ENCODE measurements at places on chromosomes 1 and 21.

DNA sequence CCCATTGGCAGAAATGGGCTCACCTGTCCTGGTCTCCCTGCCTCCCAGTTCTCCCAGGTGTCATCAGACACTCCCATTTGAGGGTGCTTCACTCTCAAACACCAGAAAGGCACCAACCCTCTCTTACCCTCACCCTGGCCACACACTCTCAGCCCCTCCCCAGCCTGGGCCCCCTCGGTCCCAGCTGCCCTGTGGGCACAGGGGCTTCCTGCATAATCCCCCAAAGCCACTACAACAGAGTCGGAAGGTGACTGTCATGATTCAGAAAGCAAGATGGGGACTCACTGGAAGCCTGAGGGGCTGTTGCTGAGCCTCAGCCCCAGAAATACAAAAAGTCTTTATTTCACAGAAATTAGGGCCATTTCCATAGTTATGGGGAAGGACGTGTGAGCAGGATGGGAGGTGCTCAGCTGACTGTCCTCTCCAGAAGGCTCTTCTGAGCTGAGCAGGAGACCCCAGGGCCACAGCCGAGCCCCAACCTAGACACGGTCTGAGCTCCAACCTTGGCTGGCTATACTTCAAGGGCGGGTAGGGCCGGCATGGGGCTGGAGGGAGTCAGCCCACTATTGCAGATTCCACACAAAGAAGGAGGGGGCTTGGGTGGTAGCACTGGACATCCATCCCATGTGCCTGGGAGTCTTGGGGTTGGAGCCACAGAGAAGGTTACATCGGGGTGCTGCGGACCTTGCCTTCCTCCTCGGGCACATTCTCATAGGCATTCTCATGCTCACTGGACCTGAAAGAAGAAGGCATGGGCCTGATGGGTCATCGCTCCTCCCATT lies 6.3 kb downstream of the PDZK1IP1 start:
- DNase-seq = no peak

- DNase-seq = no peak
Observed at GRCh38 chr1:168454211-168454815, 89.5 kb downstream of the XCL2 start.

DNA sequence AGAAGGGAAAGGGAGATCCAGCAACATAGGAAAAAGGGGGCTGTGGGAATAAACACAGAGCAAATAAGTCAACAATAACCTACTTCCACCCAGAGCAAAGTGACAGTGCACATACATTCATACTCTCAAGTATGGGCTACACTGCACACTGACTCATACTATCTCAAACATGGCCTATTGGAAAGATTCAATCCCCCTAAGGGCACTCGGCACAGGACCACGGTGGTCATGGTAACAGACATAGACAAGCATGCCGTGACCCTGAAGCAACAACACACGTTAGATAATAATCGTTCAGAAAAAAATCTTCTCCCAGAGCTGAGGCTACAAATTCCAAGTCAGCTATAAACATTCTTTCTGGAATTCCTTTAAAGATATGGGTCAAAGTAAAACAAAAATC lies 16.8 kb upstream of the JAK1 start:
- DNase-seq = no peak

DNA sequence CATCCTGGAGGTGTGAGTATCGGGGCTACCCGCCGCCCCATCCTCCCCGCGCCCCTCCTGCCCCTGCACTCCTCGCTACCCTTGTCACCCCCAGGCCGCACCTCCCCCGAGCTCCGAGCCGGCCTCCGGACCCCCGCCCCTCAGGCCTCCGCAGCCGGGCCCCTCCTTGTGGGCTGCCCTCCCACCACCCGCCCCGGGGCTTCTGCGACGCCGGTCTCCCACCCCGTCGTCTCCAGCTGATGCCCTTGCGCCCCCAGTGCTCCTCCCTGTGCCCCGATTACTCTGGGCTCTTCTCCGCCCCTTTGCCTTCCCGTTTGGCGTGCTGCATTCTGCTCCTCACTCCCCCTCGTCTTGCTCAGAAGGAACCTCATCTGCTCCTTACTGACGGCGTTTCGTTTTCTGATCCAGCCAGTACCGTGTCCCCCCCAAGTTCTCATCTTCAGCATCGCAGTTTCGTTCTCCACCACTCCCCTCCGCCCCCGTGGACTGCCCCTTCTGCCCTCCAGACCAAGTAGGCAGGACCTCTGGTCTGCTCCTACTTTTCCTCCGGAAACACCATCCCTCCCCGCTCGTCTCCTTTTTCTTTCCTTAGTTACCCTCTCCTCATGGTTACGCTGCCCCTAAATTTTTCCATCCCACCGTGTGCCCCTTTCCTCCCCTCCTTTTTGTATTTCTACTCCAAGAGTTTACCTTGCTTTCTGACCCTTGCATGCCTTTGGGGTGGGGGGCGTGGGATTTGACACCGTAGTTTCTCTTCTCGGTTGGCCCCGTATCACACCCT lies 841 bp downstream of the SNX27 start:
- peak; percentile 10 for DNase-seq

GRCh38 chr21:36524477-36524876 lies 44.6 kb upstream of the CLDN14 start:
- DNase-seq = no peak

DNA sequence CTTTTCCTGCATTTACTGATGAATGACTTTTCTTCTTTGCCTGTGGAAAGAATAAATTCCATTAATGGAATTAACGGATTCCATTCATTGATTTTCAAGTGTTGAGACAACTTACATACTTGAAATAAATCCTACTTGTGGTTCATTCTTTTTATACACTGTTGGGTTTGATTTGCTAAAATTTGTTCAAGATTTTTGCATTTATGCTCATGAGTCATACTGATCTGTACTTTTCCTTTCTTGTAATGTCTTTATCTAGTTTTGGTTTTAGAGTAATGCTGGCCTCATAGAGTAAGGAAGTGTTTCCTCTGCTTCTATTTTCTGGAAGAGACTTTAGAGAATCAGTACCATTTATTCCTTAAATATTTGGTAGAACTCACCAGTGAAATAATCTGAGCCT lies 14.4 kb downstream of the UROD start:
- DNase-seq = no peak

- DNase-seq = no peak
Observed at GRCh38 chr21:29307718-29308455, 9.2 kb downstream of the BACH1 start.

DNA sequence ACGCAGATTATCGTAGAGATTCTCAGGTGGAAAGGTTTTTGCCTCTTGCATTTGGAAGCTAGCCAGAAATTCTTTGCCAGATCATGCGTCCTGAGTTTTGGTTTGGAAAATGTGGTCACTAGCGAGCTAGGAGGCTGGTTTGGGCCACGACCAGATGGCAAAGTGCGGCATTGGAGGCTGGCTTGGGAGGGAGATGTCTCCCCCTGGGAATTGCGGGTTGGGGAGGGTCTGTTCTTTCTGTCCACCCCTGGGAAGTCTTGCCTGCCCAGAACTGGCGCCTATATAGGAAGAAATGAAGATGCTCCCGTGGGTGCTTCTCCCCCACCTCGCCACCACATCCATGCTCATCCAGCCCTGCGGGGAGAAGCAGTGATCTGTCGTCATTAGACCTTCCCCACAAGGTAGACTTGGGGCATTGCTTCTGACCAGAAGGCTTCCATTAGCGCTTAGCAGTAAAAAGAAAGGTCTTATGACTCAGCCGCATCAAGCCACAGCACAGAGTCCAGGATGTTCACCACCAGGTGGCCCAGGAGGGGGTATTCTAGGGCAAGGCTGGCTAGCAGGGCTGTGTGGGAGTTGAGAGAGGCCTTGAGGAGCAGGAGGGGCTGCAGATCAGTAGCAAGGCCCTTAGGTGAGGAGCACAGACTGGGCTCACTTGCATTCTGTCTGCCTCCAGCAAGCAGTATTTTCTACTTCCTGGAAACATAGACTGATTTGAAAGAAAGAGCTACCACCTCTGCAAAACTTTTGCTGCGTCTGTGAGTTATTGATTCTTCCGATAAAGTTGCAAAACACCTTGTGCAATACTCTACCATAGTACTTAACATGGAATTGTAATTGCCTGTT lies 1.5 kb upstream of the PTP4A2 start:
- DNase-seq = peak; percentile 75

DNA sequence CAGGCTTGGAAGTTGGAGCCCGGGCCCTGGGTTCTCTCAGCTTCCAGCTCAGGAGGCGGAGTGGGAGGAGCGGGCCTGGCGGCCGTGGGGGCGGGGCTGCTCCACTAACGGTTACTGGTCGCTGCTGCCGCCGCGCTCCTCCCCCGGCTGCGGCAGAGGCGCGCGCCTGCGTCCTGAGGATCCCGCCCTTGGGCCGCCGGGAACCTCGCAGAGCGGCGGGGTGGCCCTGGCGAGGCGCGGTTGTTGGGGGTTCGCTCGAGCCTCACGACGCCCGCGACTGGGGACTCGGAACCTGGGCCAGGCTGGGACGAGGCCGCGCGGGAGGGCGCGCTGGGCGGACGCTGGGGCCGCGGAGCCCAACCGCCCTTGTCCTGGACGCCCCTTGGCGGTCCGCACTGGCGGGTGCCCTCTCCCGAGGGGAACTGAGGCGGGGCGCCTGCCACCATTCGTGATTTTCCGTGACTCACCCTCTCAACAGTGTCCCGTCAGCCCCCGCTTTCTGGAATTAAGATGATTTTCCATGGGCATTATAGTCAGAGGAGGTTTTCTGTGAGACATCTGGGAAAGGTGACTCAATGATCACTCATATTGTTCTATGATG lies 34.1 kb downstream of the OR2G3 start:
- DNase-seq = peak; percentile 4

GRCh38 chr1:33399375-33399774 lies 31.5 kb downstream of the PHC2 start:
- no peak for DNase-seq

DNA sequence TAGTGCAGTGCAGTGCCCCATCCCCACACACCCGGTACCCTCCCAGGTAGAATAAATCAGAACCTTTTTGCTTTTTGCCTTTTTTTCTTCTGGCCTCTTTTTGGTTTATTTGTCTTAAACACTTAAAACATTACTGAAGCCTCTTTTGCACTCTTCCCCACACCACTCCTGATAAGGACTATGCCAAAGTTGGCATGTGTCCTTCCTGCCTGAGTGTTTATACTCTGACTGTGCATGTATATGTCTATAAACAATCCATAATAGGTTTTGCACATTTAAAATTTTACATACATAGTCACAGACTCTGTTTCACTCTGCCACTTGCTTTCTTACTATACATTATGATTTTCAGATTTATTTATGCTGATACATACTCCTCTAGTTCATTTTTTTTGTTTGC lies 59.6 kb downstream of the BEND5 start:
- DNase-seq = no peak

DNA sequence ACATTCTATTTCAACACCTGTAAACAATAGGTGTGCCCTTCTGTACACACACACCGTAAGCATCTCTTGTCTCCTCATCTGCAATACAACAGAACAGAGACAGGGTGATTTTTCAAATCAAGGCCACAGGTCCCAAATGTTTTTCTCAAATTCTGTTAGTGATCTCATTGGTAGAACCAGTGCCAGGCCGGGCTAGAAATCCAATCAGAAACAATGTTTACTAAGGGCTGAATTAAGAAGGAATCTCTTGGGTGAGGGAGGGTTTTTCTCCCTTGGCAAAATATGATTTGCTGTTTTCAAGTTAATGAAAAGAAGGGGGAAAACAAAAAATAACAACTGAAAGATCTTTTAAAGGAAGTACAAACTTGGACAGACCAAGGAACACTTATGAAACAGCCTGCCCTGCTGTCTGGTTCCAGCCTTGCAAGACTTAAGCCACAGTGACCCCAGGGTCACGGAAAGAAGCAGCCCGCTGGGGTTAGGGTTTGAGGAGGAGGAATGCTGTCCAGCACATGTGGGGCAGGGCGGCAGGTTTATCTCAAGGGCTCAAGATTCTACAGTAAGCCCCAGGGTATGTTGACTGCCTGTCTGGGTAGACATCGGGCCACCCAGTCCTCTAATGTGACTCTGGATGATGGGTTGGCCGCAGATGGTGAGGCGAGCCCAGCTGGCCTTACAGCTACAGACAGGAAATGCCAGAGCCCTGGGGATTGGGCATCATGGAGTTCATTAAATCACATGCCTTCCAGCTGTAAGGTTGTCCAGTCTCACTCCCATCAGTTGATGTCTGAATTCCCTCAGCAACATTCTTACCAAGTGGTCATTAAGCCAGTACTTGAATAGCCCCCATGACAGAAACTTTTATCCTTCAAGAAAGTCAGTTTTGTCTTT lies 73.3 kb upstream of the SLC44A3 start:
- no peak for DNase-seq

DNA sequence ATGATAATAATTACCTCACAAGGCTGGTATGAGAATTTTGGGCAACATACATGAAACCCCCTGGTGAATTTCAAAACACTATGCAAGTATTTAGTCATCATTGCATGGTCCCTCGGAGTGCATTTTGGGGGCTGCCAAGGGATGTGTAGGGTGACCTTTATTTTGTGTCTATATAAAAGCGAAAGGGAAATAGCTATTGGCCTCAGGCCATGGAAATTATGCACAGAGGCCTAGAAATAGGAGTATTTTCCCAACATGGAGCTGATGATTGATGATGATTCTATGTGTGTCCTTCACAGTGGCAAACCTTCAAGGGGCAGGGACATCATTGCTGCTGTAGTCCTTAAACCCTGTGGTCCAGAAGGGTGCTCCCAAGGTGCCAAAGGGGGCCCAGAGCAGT lies 265.5 kb downstream of the ST6GALNAC3 start:
- DNase-seq = no peak

DNA sequence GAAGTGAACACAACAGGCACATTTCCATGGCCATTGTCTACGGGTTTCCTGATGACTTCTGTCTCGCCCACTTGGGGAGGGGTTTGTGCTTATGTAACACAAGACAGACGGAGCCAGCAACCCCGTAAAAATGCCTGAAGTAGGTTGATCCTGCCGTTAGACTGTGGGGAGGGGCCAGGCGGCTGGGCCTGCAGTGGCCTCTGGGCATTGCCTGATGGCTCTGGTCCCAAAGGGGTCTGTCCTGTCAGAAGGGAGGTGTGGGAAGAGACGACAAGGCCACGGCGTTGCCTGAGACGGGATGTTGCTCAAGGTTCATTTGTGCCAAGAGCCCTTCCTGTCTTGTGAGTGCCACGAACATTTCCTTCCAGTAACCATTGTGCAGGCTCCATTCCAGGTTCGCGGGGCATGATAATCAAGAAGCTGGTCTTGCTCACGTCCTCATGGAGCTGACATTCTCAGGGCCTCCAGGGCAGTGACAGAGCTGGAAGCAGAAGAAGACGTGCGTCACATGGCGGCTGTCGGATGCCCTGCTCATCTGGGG lies 44.7 kb downstream of the ABCG1 start:
- DNase-seq = no peak

DNA sequence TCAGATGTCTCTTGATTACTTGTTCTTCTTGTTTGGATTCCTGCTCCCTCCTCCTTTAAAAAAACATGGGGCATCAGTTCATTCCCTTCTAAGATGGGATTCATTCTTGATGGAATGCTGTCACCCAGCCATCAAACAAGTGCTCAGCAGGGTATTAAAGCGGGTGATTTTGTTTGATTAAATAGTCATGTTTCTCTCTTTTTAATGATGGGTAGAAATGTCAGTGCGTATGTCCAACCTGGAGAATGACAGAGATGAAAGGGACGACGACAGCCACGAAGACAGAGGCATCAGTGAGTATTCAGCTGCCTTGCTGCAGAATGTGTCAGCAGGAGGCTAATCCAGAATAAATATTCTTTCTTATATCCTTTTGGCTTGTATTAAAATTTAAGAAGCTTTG lies 63.8 kb upstream of the RAVER2 start:
- DNase-seq = no peak

Measured in activated gamma-delta T cell treated with anti-CD3 and anti-CD28 coated beads, Interleukin-2, amount 50 U/mL, for 16 hours (primary cell).